Thoracic aorta (tissue), 2 donors: ENCODE measurements at places on chromosomes 5 and 9.

GRCh38 chr5:134007581-134008265 lies 2.9 kb upstream of the VDAC1 start:
- no peak for DNase-seq

DNA sequence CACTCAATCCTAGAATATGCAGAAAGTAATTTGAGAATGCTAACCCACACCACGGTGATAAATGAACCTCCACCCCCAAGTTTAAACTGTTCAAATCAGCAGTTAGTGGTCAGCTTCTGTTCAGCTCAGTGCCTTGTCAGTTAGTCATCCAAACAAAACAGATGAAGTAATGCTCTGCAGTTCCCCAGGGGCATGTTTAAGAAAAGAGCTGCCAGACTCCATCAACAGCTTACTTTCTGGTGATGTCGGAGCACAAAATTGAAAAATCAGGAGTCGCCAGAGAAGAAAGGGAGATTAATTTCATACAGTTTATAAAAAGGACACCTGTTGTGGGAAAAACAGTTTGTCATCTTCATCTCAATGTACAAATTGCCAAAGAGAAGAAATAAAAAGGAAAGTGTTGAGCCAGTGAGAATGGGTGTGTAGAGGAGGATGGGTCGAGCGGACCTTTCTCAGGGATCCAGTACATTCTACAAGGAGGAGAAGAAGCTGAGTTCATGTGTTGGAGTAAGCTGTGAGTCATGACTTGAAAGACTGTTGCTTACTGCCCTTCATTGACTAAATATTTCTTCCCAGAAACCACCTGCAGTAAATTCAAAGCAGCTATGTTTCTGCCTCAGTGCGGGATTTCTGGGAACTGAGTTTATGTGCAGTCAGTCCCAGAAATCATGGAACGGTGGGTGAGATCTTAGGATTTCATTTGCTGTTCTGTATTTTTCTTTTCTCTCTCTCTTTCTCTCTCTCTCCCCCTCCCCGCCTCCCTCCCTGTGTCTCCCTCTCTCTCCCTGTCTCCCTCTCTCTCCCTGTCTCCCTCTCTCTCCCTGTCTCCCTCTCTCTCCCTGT lies 13.7 kb downstream of the TRIO start:
- DNase-seq: no peak

- DNase-seq: no peak
Measured at GRCh38 chr9:93536874-93537273, 39.5 kb upstream of the PHF2 start.

GRCh38 chr5:141814064-141814964 lies 63.9 kb downstream of the PCDH1 start:
- no peak for DNase-seq
